ENCODE measurements at places on chromosomes 5 and 9.

DNA sequence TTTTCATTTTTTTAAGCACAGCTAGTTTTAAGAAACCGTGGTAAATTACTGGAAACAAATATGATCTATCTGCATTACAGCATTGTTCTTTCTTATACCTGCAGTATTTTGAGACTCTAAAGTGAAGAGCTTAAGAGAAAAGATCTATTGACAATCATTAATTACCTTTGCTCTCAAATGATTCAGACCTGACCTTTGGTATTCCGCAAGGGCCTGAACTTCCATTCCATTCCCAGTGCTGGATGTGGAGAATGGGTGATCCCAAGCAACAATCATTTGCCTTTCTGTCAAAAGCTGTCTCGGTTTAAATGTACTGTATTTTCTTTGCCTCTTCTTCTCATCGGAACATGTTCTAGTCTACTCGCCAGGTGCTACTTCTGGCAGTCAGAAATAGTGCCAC is 18.9 kb downstream of the NREP start:
- DNase-seq = no peak

DNA sequence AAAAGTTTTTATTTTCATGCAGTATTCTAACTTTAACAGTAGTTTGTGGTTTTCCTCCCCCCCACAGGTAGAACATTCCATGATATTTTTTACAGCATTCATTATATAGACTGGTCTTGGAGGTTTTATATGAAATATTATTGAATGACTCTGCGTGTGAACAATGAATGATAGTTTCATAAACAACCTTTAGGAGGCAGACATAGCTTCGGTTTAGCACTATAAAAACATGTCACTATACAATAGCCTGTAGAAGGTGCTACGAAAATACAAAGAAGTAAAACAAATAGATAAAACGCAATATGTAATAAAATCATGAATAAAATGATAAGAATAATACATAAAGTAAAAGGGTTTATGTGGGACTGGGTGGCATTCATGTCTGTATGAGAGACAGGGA is 8.5 kb downstream of the KLF4 start:
- no peak for DNase-seq

- DNase-seq = no peak
Observed at GRCh38 chr5:75199946-75200345, 36.7 kb downstream of the ANKRD31 start.

DNA sequence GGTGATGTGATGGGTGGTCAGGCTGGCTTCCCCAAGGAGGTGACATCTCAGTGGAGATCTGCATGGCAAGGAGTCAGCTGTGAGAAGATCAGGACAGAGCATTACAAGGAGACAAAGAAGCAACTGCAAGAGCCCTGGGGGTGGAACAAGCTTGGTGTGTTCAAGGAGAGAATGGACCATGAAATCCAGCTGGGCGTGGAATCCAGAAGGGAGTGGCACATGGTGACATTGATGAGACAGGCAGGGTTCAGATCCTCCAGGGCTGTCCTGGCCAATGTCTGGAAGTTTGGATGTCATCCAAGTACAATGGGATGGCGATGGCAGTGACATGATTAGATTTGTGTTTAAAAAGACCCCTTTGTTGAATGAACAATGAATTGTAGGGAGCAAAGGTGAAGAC is 175.6 kb downstream of the MACROH2A1 start:
- DNase-seq = no peak

- DNase-seq = no peak
Observed at GRCh38 chr5:74507370-74508005, 133.0 kb downstream of the ENC1 start.

DNA sequence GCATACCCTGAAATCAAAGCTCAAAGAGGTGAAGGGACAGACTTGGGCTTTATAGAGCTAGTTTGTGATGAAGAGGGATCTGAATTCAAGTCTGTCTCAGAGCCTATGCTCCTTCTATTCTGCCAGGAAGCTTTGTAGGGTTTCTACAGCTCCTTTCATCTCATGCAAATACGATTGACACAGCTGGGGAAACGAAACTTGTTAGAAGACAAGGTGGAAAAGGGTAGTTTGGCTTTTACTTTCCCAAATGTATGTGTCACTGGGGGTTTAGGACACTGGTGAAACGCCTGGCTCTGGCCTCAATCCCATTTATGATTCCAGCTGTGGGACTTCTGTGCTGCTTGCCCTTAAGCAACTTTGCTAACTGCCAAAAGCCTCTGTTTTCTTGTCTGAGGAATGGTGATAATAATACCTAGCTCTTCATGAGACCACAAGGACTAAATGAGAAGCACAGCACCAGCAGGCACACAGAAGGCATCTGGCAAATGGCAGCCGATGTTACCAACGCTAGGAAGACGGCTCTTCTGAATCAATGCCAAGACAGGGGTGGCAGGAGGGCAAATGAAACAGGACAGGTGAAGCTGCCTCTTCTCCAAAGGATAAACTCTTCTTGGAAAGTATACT is 70.3 kb upstream of the EQTN start:
- no peak for DNase-seq

DNA sequence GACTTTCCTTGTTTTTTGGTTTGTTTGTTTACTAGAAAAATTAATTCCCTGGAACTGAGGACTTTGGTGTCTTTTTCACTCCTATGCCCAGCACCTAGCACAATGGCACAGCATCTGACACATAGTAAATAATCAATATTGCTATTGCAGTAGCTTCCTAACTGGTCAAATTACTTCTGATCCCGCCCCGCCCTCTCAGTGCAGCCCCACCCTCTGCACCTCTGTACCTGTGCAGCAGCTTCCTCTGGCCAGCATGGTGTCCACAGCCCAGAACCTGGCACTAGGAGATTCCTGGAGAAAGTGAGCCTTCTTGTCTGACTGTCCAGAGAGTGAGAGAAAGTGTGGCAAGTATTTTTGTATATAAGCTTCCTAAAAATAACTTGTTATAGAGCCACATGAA is 343.2 kb downstream of the ZNF608 start:
- DNase-seq = no peak

- peak; percentile 84 for DNase-seq
Observed at GRCh38 chr5:176609724-176610434, at the start of gene GPRIN1. TSS of gene GPRIN1 (minus strand) at chr5:176610156. CDS start at chr5:176599834, 10,322 bp downstream.

DNA sequence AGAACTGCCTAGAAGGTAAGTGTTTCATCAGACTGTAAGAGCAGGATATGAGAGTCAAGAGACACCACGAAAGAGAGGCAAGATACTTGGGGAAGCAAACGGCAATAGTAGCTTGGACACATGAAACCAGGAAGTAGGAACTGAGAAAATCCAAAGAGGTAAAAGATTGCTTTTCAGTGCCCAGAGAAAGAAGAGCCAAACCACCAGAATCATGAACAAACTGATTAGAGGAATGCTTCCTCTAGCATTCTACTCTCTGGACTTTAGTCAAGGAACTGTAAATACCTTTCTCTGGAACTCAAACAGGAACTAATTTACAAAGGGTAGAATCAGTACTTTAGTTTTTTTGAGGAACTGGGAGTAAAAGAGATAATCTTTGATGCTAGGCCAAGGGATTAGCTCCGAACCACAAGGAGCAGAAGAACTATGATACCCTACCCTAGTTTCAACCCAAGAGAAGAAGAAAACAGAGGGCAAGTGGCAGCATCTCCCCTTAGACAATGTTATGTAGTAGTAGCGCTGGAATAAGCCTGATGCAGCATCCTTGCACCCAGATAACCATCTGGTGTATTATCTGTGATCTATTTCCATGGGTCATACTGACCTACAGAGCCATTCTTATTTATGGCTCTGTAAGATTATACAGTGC is 41.3 kb downstream of the EFCAB9 start:
- no peak for DNase-seq

DNA sequence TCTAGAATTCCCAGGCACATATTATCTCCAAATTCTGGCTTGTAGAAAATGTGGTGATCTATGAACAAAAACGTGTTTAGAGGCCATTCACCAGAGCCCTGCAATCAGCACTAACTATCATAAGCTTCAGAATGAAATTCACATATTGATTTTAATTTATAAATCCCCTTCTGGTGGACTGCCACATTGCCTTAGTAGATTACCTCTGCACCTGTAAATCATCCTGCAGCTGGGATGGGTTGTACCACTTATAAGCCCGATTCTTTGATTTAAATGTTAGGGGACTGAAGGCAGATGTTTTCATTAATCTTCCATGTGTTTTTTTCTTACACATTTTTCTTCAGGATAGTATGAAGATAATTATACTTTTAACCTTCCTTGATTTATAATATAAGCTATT is 140.7 kb upstream of the PTPRD start:
- no peak for DNase-seq

GRCh38 chr5:107063511-107063910 is 607.2 kb downstream of the EFNA5 start:
- no peak for DNase-seq

DNA sequence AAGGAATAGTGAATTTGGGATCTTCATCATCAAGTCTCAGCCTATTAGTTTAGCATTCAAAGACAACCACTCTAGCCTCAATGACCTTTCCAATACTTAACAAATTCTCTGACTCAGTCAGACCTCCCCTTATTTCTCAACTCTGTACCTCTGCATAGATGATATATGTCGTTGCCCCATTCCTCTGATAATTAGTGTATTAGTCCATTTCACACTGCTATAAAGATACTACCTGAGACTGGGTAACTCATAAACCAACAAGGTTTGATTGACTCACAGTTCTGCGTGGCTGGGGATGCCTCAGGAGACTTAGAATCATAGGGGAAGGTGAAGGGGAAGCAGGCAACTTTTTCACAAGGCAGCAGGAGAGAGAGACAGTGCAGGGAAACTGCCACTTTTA is 8.9 kb downstream of the MRPL22 start:
- no peak for DNase-seq

DNA sequence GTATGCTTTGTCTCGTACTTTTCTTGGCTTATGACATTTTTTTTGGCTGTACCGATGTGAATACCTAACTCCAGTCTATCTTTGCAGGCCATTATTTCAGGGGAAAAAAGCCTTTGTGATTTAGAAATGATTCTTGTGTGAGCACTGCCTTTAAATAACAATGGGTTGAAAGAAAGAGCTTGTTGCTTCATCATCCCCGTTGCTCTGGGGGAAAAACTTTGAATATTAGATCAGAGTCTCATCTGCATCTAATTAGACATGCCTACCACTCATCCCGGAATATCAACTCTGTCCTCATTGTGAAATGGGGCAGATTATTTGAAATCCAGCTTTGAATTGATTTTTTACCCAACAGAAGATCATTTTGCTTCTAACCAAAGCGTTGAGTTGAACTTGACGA is 13.5 kb downstream of the CXCL14 start:
- DNase-seq = no peak

DNA sequence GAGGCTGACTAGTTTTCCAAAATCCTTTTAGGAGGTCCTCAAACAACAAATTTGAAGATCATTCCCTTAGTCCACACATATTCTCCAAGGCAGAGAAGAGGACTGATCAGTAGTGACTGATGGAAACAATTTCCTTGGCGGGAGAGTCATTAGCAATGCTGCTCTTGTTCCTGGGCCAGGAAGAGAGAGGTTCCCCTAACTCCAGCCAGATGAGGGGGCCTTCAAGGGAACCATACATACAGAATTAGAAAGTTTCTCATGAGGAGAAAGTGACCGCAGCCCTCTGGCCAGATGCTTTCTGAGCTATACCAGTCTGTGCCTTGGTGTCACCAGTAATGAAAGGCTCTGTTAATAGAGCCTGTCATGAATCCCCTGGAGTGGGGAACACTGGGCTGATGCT is 539.4 kb downstream of the BNC2 start:
- DNase-seq = no peak

DNA sequence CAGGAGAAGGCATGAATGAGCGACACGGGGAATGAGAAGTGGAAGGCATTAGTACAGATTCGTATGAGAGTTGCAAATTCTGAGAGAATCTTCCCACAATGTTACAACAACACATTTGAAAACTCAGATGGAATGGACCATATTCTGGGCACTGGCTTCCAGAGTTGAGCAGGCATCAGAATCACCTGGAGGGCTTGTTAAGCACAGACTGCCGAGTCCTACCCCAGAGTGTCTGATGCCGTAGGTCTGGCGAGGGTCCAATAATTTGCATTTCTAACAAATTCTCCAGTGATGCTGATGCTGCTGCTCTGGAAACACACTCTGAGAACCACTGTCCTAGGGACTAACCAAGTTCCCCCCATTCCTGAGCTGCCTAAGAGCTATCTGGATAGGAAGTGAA is 2.9 kb upstream of the TLX3 start:
- DNase-seq = no peak

DNA sequence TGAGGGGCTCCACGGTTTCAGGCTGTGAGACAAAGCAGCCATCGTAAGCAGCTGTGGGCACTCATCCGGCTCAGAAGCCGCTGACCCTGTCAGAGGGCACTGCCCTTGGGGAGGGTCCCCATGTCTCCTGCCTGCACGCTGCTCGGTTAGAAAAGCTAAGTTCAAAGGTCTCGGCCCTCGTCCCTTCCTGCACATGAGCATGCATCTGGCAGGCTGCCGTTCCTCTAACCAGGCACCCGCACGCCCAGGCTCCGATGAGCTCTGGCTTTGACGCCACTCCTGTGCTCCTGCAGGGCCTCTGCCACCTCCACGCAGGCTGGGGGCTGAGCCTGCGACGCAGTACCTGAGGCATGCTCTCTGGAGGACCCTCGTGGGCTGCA is 51.3 kb downstream of the NKD2 start:
- no peak for DNase-seq

GRCh38 chr9:78830301-78830700 is 533.4 kb downstream of the PSAT1 start:
- no peak for DNase-seq

DNA sequence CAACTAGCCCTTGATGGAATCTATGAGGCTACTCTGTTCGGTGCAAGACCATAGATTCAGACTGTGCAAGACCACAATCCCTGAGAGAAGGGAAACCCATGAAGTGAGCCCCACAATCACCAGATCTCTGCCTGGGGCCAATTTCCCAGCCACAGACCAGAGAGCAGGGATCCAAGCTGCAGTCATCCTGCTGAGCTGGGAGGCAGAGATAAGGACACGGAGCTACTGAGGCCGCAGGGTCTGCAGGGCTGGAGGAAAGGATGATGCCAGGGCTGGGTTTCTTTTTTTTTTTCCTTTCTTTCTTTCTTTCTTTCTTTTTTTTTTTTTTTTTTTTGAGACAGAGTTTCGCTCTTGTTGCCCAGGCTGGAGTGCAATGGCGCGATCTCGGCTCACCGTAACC is 47.7 kb upstream of the FUBP3 start:
- no peak for DNase-seq

All from NCI-H345 (cell line).